ENCODE measurements at places on chromosomes 7 and 10.
A peak's percentile ranks its signal among the peaks of the same experiment; 100 is the strongest.

DNA sequence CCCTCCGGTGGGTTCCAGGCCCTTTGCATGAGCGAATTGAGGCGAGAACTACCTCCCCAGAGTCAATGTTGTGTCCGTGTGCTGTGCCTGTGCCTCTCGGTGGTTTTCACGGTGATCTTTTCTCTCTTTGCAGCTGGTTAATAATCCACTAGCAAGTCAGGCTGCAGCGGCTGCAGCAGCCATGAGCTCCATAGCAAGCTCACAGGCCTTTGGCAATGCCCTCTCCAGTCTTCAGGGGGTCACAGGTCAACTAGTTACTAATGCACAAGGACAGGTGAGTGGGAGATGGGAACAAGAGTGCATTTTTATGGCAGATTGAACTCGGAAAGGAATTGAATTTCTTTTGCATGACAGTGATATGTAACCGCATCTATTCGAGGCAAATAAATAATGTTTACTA is 159.7 kb upstream of the YAE1 start:
- peak; percentile 62 for DNase-seq

GRCh38 chr7:112938863-112939573 is 147.6 kb downstream of the GPR85 start:
- DNase-seq, result peak; percentile 5

GRCh38 chr7:45592230-45592991 is 18.2 kb downstream of the ADCY1 start:
- DNase-seq, result no peak

- DNase-seq, result no peak
Observed at GRCh38 chr7:4225881-4226523, 456.1 kb upstream of the FOXK1 start.

GRCh38 chr10:118914629-118915028 is 114.9 kb upstream of the NANOS1 start:
- DNase-seq, result no peak

DNA sequence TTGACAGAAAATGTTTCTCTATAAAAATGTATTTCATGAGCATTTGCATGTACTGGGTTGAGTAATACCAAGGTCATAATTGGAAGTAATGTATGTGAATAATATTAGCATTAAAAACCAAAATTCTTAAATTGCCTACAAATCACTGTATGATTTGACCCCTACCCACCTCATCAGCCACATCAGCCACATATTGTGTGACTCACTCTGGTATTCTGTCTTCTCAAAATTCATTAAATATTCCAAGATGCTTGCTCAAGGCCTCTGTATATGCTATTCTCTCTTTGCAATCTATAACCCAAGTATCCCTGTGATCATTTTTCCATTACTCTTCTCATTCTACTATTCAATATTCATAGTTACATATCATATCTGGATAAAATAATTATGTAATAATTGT is 21.4 kb downstream of the POT1 start:
- no peak for DNase-seq

GRCh38 chr7:51301806-51302205 is 14.8 kb downstream of the COBL start:
- no peak for DNase-seq

GRCh38 chr7:140928491-140929309 is 4.0 kb upstream of the BRAF start:
- DNase-seq, result no peak

- DNase-seq, result no peak
Observed at GRCh38 chr10:86372119-86372783, 5.7 kb upstream of the GRID1 start.

GRCh38 chr7:151399906-151400305 is 9.9 kb downstream of the WDR86 start:
- no peak for DNase-seq

Measured in HepG2 (cell line).